ENCODE measurements at places on chromosomes 5 and 9.

DNA sequence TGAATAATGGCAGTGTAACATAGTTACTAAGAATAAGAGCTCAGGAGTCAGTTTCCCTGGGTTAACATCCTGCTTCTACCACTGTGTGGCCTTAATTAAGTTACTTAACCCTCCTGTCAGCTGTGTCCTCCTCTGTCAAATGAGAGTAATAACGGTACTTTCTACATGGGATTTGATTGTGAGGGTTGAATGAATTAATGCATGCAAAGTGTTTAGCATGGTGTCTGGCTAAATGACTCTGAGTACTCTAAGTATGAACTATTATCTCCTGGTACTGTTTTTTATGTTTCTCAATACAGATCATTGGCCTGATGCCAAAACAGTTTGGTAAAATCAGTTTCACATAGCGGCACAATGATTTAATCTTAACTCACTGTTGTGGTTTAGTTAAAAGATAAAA is 19.6 kb downstream of the ZNF131 start:
- DNase-seq = peak; percentile 12

GRCh38 chr5:50440651-50441492 is at the start of gene EMB:
EMB (minus strand) TSS chr5:50441288; CDS start chr5:50441151, 137 bp downstream.
- DNase-seq = peak; percentile 9

DNA sequence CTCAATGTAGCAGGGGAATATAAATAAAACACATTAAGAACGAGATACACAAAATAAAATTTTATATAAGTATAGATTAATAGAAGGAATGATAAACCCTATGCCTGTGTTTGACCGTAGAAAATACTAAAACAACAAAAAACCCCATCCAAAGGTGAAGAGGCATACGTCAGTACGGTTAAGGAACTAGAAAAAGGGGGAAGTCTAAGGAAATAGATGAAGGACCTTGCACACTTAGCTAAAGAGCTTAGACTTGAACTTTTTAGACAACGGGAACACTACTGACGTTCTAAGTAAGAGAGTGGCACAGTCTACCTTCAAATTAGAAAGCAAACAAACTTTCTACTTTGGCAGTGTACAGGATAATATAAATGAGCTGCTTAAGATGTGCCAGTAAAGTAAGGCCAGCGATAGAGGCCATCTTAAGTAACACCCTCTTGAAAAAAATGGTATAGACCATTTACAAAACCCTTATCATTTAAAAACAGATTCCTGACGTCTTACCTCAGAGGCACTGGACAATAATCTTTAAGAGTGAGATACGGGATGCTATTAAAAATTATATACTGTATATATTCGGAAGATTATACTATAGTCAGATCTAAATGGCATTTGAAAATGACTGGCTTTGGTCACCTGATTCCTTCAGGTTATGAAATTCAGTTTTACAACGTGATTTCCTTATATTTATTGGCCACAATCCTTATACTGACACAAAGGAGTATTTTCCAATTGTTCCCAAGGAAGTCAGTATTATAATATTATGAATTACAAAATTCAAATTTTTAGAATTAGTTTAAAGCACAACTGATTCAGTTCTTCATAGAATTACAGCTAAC is 8.5 kb downstream of the PANK3 start:
- no peak for DNase-seq

DNA sequence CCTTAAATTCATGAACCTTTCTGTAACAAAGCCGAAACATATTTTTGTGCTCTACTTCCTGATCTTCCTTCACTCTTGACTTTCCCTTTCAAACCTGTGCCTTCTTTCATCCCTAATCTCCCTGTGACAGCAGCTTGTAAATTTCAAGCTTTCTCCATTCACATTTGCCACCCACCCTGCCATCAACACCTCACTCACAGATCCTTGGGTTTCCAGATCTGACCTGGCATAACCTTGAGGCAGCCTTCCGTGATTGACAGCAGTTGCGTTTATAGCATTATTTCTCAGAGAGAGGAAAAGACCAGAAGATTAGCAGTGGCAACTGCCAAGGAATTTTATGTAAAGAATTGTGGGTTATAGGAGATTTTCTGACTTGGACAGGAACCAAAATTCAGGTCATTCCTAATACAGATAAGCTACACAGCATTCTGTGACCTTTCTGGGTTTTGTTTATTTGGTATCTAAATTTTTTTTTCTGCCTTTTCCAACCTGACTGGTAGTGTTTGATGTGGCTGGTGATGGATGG is 260.0 kb downstream of the NR2F1-AS1 start:
- DNase-seq = no peak

DNA sequence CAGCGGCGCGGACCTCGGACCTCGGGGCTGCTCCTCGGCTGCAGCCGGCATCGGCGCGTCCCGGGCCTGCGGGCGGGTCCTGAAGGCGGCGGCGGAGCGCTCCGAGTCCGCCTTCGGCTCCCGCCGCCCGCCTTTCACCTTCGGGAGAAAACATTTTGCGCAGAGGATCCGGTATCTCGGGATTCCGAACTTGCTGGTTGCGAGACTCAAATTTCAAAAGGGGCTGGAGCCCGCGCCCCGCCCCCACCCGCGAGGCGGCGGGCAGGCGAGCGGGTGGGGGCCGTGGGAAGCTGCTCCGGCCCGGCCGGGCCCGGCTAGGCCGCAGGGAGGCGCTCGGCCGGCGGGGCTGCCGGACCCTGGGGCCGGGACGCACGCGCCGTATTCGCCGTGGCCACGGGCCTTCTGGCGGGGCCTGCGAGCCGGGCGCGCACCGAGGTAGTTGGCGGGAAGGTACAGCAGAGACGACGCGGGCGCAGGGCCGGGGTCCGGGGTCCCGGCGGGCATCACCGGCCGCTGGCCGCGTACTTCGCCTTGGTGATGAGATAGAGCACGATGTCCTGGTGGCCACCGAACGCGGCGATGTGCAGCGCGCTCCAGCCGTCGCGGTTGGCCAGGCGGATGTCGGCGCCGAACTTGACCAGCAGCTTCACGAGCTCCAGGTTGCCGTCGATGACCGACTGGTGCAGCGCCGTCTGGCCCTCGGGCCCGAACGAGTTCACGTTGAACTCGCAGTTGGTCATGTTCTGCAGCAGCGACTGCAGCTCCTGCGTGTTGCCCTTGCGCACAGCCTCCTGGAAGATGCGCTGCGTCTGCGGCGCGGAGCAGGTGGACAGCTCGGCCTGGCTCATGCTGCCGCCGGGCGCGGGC is 757 bp downstream of the NRARP start:
- peak; percentile 65 for DNase-seq

DNA sequence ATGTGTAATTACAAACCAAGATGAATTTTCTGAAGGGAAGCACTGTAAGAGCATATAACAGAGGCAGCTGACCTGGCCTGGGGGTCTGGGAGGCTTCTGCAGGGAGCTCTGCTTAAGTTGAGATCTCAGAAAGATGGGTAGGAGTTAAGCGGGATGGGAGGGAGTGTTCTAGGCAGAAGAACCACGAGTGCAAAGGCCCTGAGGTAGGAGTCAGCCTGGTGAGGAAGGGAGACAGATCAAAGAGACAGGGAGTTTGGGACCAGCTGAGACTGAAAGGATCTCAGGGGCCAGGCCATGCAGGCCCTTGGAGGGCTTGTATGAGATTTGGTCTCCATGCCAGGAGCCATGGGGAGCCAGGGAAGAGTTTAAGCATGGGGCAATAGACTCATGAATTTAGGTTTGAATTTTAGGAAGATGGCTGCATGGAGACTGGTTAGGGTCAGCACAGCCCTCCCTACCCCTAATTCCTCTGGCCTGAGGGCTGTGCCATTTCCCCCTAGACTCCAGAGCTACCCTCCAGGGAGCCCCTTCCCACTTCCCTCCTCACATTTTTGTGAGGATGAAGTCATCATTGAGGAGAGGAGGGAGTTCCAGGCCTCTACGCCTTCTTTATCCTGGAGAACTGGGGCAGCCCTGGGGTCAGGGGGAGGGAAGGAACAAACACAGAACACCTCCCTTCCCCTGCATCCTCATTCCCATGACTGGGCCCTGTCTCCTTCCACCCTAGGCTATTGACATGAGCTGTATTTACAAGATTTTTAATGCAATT is 4.8 kb upstream of the ARAP3 start:
- DNase-seq = no peak

DNA sequence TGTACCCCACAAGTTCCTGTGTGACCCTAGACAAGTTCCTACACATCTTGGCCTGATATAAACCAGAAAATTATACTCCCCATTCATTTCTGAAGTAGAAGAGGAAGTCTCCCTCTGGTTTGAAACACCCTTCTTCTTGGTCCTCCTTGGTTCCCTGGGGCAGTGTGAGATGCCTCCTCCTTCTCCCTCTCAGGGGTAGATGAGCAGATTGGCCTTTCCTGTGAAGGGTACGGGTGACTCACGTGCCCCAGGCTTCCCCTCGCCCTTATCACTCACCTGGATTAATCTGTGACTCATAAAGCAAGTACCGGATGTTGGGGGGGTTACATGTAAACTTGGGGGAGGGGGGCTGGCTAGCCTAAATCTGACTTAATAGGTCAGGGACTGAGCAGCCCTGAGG is 11.1 kb upstream of the AQP3 start:
- DNase-seq = no peak

GRCh38 chr5:4570047-4570995 is 569.8 kb upstream of the ADAMTS16 start:
- DNase-seq = no peak
